ENCODE measurements at places on chromosomes 5 and 9.

DNA sequence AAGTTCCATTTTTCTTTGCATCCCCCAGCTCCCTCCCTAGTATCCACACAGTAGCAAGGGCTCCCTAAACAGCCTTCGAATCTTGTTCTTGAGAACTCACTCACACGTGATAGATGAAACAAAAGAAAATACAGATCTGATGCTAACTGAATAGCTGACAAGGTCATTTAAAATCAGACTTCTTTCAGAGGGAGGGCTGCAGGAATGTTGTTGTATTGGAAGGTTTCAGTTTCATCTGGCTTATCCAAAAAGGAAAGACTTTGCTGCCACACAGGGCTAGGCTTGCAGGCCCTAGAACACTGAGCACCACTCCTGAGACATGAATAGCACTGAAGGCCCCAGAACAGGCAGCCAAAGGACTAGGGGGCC is 3.2 kb downstream of the CD180 start:
- 0 out of 2 replicates have a peak, but pooled peaks cover 2% of the 10 kb centered on the region for H3K27me3 ChIP-seq
- no peak overlapping the region for H3K4me3 ChIP-seq
- no peak overlapping the region for H3K27ac ChIP-seq

DNA sequence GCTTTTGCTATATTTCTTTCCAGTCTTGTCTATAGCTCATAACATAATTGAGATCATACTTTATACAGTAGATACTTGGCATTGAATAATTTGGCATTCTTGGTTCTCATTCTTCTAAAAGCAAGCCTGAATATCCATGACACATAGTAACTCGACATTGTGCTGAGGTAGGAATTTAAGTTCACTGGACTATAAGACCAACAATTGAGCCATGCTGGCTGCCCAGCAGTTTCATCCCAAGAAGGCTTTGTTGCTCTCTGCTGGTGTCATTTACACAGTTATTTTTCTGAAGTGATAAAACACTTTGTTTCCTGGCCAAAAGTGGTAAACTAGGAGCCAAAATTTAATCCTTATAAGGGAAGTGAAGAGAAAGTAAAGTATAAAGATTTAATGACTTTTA is 192.0 kb downstream of the ADAMTSL1 start:
- no peak overlapping the region for H3K4me3 ChIP-seq
- H3K27me3 ChIP-seq = no peaks in the 10 kb centered on the region
- no peaks in the 10 kb centered on the region for H3K36me3 ChIP-seq
- DNase-seq = no peak
- H3K4me1 ChIP-seq = peaks cover 3% of the 10 kb centered on the region
- H3K27ac ChIP-seq = no peak overlapping the region

- H3K27me3 ChIP-seq = no peaks in the 10 kb centered on the region
- no peaks in the 10 kb centered on the region for H3K36me3 ChIP-seq
- H3K27ac ChIP-seq = no peak overlapping the region
- H3K4me3 ChIP-seq = no peak overlapping the region
- no peaks in the 10 kb centered on the region for H3K4me1 ChIP-seq
Observed at GRCh38 chr5:96905864-96906263, 29.6 kb downstream of the ERAP2 start.

DNA sequence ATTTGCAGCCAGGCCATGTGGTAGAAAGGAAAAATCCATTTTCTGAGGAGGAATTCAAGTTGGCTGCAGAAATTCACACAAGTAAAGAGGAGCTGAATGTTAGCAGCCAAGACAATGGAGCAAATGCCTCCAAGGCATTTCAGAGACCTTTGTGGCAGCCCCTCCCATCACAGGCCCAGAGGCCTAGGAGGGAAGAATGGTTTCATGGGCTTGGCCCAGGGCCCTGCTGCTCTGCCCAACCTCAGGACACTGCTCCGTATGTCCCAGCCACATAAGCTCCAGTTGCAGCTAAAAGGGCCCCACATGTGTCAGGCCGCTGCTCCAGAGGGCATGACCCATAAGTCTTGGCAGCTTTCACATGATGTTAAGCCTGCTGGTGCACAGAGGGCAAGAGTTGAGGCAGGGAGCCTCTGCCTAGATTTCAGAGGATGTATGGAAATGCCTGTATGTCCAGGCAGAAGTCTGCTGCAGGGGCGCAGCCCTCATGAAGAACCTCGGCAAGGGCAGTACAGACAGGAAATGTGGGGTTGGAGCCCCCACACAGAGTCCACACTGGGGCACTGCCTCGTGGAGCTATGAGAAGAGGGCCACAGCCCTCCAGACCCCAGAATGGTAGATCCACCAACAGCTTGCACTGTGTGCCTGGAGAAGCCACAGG is 144.2 kb upstream of the EPB41L4A start:
- H3K4me3 ChIP-seq = no peak overlapping the region
- H3K27ac ChIP-seq = no peak overlapping the region
- no peaks in the 10 kb centered on the region for H3K4me1 ChIP-seq
- H3K36me3 ChIP-seq = no peaks in the 10 kb centered on the region

DNA sequence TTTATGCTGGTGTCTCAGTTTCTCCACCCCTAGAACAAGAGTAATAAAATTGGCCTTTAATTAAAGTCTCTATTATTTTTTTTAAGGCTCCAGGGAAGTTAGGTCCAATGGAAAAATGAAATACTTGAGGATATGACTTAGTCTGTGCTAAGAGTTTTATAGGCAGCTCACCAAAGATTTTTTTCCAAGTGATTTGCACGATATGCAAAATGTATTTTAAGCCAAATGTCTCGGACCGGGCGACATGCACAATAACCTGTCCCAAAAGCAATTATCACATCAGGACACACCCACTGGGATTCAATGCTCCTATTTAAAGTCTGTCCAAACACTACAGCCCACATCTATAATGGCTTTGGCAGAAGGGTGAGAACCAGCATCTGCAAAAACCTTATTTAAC is 136.1 kb upstream of the ANKH start:
- H3K27me3 ChIP-seq = peaks cover 2% of the 10 kb centered on the region
- peaks cover 8% of the 10 kb centered on the region for H3K4me1 ChIP-seq
- no peaks in the 10 kb centered on the region for H3K36me3 ChIP-seq
- H3K4me3 ChIP-seq = no peak overlapping the region
- DNase-seq = no peak
- H3K27ac ChIP-seq = no peak overlapping the region

GRCh38 chr5:119309326-119309725 is 46.5 kb upstream of the TNFAIP8 start:
- no peak for DNase-seq
- H3K4me1 ChIP-seq = peaks cover 7% of the 10 kb centered on the region
- no peaks in the 10 kb centered on the region for H3K27me3 ChIP-seq
- H3K4me3 ChIP-seq = no peak overlapping the region

DNA sequence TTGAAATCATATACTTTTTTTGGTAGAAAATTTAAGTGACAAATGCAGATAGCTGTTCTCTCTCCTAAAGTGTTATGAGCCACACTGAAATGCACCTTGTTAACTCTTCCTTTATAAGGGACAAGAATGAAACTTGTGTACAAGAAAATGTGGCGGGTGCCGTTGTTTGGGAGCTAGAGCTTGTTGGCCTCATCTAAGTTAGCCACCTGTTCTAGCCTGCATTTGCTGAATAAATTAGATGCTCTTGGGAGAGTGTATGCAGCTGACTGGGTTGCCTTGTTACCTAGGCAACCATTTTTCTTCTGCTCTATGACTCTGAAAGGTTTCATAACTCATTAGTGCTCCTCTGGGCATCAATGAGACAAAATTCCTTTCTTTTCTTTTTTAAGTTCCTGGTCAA is 174.3 kb downstream of the TAF11L14 start:
- H3K4me3 ChIP-seq = no peak overlapping the region
- no peaks in the 10 kb centered on the region for H3K36me3 ChIP-seq
- H3K27me3 ChIP-seq = no peaks in the 10 kb centered on the region
- H3K4me1 ChIP-seq = no peaks in the 10 kb centered on the region
- no peak overlapping the region for H3K27ac ChIP-seq

DNA sequence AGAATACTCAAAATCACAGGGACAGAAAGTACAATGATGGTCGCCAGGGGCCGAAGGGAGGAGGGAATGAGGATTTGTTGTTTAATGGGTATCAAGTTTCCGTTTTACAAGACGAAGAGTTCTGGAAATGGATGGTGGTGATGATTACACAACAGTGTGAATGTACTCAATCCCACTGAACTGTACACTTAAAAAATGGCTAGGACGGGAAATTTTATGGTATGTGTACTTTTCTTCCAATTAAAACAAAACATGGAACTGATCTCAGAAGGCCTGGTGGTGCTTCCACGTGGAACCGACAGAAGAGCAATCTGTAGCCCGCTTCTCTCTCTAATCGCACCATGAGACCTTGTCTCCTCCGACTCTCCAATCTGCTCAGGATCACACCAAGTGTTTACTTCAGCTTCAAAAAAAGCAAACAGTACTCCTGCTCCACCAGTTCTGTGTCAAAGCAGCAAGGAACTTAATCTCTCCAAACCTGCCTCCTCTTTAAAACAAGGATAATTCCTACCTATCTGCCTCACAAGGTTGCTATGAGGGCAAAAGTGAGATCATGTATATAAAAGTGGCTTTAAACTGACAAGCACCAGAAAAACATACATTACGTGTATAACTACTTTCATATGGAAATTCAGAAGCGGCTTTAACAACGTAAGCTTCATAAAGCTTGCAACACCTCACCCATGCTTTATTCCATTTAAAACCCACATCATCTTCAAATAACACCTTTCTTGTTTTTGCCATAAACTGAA is 2.1 kb downstream of the ECPAS start:
- H3K36me3 ChIP-seq = no peaks in the 10 kb centered on the region
- H3K27ac ChIP-seq = peak overlapping the region; percentile 43
- no peaks in the 10 kb centered on the region for H3K27me3 ChIP-seq
- peak; percentile 63 for DNase-seq
- peak overlapping the region; percentile 75 for H3K4me3 ChIP-seq
- peaks cover 2% of the 10 kb centered on the region for H3K4me1 ChIP-seq

- no peaks in the 10 kb centered on the region for H3K36me3 ChIP-seq
- H3K4me1 ChIP-seq = peaks cover 11% of the 10 kb centered on the region
- no peaks in the 10 kb centered on the region for H3K27me3 ChIP-seq
- H3K4me3 ChIP-seq = no peak overlapping the region
Observed at GRCh38 chr9:134062461-134063087, 5.3 kb downstream of the BRD3 start.

GRCh38 chr9:110797611-110798010 is 129.0 kb downstream of the MUSK start:
- H3K27ac ChIP-seq = peak overlapping the region; percentile 93
- peak; percentile 95 for DNase-seq
- H3K27me3 ChIP-seq = no peaks in the 10 kb centered on the region
- no peak overlapping the region for H3K4me3 ChIP-seq

- peaks cover 4% of the 10 kb centered on the region for H3K27me3 ChIP-seq
- H3K4me1 ChIP-seq = no peaks in the 10 kb centered on the region
- DNase-seq = no peak
Observed at GRCh38 chr9:76603931-76604570, 145.1 kb downstream of the GCNT1 start.

- H3K27me3 ChIP-seq = no peaks in the 10 kb centered on the region
- H3K36me3 ChIP-seq = no peaks in the 10 kb centered on the region
- H3K4me1 ChIP-seq = no peaks in the 10 kb centered on the region
- DNase-seq = no peak
Observed at GRCh38 chr9:11686733-11687132, 1006.5 kb upstream of the TYRP1 start.

DNA sequence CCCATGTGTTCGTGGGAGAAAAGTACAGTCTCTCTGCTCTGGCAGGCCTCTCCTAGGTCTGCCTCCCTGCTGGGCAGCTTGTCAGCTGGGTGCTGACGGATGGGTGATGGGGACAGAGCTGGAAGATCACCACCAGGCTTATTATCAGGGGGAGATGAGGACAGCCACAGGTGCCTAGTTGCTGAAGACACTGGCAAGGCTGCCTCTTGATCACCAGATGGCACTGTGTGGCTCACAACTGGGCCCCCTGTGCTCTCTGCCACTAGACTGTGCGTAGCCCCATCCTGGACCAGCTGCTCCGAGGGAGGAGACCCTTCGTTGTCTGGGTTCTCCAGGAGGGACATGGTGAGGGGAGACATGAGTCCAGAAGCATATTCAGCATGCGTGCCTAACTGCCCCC is 73.0 kb downstream of the KIF24 start:
- no peaks in the 10 kb centered on the region for H3K27me3 ChIP-seq
- H3K4me1 ChIP-seq = peaks cover 22% of the 10 kb centered on the region
- peaks cover 14% of the 10 kb centered on the region for H3K36me3 ChIP-seq
- no peak for DNase-seq

DNA sequence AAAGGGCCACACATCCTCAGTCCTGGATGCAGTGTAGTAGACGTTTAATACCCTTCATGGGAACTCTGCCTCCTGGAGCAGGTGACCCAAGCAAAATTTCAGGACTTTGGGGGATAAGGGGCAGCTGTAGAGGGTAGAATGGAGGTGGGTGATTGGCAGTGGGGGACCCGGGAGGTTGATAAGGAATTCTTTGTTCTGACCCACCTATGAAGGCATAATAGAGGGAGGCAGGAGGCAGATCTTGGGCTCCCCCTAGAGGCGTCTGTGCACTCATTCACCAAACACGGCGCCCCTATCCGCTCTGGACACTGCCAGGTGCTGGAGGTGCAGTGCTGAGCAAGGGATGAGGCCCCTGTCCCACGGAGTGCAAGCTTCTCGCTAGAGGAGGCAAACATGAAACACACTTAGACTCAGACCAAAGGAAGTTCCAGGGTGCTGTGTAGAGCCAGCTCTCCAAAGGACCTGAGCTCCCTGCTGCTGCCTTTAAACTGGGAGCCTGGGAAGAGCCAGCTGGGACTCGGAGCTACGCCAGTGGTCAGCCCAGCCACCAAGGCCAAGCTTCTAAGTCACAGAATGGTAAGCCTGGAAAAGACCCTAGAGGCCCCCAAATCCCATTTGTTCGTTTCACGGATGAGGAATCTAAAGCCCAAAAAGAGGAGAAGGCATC is 7.7 kb downstream of the IL17B start:
- H3K36me3 ChIP-seq = no peaks in the 10 kb centered on the region
- H3K27ac ChIP-seq = no peak overlapping the region
- 0 out of 2 replicates have a peak, but pooled peaks cover 2% of the 10 kb centered on the region for H3K4me1 ChIP-seq
- DNase-seq = peak; percentile 47
- H3K27me3 ChIP-seq = no peaks in the 10 kb centered on the region

DNA sequence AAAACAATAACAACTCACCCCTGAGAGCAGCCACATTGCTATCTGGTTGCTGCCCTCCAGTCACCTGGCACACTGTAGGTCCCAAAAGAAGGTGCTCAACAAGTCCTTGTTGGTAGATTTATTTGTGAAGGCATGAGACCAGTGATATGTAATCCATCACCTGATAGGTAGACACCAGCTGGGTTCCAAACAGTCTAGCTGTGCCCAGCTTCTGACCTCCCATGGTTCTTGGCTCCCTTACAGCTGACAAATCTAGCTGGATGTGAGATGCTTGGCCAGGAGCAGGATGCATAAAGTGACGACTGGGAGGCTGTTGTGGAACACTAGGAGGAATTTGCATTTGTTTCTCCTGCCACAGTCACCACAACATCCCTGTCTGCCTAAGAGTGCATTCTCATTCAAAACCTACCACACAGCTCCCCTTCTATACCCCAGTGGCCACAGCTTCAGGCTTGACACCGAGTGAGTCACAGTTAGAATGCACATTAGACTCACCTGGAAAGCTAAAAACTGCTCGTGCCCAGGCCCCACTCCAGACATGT is 7.8 kb upstream of the VLDLR start:
- DNase-seq = no peak
- no peaks in the 10 kb centered on the region for H3K27me3 ChIP-seq
- H3K4me1 ChIP-seq = 0 out of 2 replicates have a peak, but pooled peaks cover 1% of the 10 kb centered on the region

DNA sequence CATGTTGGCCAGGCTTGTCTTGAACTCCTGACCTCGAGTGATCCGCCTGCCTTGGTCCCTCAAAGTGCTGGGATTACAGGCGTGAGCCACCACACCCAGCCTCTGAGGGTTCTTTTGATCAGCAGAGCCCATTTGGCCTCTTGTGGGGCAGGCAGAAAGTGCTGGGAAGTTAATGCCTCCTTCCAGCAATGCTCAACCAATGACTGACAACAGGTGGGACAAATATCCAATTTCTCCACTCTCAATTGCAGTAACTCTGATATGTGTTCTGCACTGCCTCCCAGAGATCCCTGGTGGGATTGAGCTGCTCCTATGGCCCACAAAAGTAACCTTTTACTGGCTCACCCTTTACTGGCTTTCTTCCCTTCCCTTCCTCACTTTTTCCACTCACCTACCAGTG is 79.9 kb upstream of the APC start:
- no peaks in the 10 kb centered on the region for H3K4me1 ChIP-seq
- no peaks in the 10 kb centered on the region for H3K36me3 ChIP-seq
- no peak overlapping the region for H3K27ac ChIP-seq

Data from IMR-90 (cell line).